ENCODE measurements at places on chromosomes 12 and 14. TPM values are rescaled to one million over a fixed set of nuclear protein-coding genes. Genes with fewer than 3 reads are reported as not detected.

- no peaks in the 10 kb centered on the region for H3K27me3 ChIP-seq
- H3K4me1 ChIP-seq: no peaks in the 10 kb centered on the region
- no peak overlapping the region for H3K27ac ChIP-seq
Observed at GRCh38 chr14:65200454-65200853, 98.1 kb upstream of the MAX start.

DNA sequence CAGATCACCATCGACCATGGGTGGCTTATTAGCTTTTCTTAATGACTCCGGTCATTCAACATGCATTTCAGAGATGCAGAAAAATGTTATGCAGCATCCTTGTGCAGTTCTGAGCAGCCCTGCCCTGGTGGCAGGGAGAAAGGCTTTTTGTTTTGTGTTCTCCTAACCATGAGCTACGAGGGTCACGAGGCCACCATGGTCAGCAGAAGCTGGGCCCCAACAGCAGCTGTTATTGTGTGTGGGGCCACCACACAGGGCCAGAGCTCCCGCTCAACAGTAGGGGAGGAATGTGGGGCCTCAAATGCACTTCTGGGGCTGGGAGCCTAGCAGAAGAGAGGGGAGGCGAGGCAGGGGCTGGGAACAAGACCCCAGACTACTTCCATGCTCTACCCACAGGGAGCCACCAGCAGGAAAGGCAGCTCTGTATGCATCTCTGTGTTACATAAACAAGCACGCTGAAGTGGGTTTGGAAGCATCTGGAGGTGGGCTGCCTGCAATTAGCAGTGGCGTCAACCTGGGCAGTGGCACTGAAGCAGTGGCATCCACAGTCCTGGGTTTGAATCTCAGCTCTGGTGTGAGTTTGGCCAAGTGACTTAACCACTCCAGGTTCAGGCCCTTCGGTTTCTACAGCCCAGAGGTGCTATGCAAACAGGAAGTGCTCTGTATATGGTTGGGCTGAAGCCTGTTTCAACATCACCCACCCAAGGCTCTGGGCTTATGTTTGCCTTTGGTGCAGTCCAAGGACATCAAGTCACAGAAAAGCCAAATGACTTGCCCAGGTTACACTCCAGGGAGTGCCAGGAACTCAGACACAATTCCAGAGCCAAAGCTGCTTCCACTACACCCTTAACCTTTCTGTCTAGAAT is 16.3 kb downstream of the GLTP start:
- DNase-seq: peak; percentile 42
- no peak overlapping the region for H3K4me3 ChIP-seq
- no peaks in the 10 kb centered on the region for H3K36me3 ChIP-seq
- peak overlapping the region; percentile 47 for H3K27ac ChIP-seq

GRCh38 chr12:31119803-31120211 is 46.1 kb downstream of the DDX11 start:
- no peaks in the 10 kb centered on the region for H3K27me3 ChIP-seq
- H3K4me1 ChIP-seq: no peaks in the 10 kb centered on the region

DNA sequence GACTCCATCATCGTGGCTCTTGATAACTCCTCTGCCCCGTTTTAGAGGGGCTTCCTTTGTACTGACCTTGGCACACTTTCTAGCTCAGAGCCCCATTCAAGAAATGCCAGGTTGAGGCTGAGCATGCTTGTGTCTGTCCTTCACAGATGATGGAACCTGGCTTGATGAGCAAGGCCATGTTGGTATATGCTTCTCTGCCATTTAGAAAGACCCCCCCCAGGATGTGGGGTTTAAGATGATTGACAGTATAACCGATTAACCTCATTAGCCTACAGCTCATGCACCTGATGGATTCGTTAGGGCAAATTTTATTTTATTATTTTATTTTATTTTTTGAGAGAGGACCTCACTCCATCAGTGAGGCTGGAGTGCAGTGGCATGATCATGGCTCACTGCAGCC is 21.0 kb downstream of the BATF start:
- no peak for DNase-seq
- H3K4me1 ChIP-seq: no peaks in the 10 kb centered on the region
- no peak overlapping the region for H3K4me3 ChIP-seq

GALNT9 gene
- 0.08 TPM for total RNA-seq

CLEC1A gene
- total RNA-seq: not detected

Data from SJCRH30 (cell line).